ENCODE measurements at places on chromosomes 12 and 14.

DNA sequence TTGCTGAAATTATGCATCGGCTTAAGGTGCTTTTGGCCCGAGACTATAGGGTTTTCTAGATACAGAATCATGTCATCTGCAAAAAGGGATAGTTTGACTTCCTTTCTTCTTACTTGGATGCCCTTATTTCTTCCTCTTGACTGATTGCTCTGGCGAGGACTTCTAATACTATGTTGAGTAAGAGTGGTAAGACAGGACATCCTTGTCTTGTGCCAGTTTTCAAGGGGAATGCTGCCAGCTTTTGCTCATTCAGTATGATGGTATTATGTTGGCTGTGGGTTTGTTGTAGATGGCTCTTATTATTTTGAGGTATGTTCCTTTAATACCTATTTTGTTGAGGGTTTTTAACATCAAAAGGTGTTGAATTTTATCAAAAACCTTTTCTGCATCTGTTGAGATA is 8.3 kb downstream of the BMAL2 start:
- DNase-seq: no peak

DNA sequence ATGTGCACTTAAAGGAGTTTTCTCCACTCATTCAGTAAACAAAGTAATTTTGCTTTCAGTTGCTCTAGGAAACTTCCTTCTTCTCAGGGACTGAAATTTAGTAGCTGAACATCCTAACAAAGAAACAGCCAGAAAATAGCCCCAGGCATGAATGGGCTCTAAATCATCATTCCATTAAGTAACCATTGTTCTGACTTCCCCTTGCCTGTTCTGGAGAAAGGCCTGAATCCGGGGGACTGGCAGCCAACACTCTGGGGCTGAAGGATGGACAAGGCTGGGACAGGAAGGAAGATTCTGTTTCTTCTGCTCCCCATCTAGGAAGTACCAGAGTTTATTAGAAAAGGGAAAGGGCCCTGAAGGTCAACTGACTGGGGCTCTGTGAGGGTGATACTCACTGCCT is 104.5 kb downstream of the ESRRB start:
- no peak for DNase-seq

DNA sequence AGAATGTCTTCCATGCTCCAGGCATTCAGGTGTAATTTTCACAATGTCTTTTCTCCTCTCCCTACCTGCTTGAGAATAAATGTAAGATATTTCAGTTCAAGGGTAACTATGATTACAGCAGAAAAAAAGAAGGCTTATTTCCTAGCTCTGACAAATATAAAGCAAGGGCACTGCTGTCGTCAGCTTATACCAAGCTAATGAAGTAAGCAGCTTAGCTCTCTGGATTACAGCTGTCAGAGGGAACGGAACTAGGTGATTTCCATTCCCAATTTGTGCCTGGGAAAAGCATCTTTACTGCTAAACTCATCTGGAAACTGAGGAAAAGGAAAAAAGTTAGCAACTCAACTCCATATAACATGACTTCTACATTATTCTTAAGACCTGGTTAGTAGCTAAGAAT is 56.5 kb downstream of the ZFYVE26 start:
- DNase-seq: no peak

- DNase-seq: no peak
Observed at GRCh38 chr14:70707138-70708038, 65.7 kb downstream of the TTC9 start.

GRCh38 chr14:81946375-81946774 is 412.7 kb upstream of the SEL1L start:
- no peak for DNase-seq
